ENCODE measurements at places on chromosomes 7 and 10.

- DNase-seq, result no peak
These were observed 148.4 kb upstream of the KAT6B start for GRCh38 chr10:74677951-74678350.

- no peak for DNase-seq
These were observed 118.9 kb downstream of the AMPH start for GRCh38 chr7:38512291-38512690.

DNA sequence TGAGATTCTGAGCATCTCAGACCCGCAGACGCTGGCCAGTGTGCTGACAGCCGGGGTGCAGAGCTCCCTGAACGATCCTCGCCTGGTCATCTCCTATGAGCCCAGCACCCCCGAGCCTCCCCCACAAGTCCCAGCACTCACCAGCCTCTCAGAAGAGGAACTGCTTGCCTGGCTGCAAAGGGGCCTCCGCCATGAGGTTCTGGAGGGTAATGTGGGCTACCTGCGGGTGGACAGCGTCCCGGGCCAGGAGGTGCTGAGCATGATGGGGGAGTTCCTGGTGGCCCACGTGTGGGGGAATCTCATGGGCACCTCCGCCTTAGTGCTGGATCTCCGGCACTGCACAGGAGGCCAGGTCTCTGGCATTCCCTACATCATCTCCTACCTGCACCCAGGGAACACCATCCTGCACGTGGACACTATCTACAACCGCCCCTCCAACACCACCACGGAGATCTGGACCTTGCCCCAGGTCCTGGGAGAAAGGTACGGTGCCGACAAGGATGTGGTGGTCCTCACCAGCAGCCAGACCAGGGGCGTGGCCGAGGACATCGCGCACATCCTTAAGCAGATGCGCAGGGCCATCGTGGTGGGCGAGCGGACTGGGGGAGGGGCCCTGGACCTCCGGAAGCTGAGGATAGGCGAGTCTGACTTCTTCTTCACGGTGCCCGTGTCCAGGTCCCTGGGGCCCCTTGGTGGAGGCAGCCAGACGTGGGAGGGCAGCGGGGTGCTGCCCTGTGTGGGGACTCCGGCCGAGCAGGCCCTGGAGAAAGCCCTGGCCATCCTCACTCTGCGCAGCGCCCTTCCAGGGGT, 703 bp downstream of the RBP3 start:
- DNase-seq, result no peak

- DNase-seq, result no peak
These were observed 138.1 kb downstream of the RELN start for GRCh38 chr7:103851357-103851756.

- DNase-seq, result no peak
These were observed 35.3 kb upstream of the DUSP5 start for GRCh38 chr10:110462166-110463095.

DNA sequence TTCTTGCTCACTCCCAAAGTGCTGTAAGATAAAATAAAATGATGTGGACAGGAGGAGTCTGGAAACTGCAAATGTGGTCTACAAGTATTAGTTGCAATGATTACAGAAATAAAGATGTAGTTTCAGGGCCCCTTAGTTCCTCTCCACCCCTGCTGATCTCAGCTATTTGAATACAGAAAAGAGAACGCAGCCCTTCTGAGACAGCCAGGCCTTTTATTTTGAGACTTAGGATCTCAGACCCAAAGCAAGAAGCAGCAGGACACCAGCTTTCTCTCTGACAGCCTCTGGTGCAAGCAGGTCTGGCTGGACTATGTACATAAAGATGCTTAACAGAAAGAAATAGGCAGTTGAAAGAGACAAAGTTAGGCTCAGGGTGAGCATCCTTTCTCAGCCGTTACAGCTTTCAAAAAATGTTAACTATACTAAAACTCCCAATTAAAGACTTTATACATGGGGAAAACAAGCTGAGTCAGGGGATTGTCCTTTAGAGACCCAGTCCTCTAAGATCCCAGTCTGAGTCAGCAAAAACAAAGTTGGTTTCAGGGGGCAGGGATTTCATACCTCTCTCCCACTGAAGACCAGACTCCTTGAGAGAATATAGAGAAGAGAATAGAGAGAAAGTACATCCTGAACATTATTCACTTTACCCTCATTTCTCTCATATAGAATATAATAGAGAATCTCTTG, 220.4 kb downstream of the TMEM178B start:
- no peak for DNase-seq

DNA sequence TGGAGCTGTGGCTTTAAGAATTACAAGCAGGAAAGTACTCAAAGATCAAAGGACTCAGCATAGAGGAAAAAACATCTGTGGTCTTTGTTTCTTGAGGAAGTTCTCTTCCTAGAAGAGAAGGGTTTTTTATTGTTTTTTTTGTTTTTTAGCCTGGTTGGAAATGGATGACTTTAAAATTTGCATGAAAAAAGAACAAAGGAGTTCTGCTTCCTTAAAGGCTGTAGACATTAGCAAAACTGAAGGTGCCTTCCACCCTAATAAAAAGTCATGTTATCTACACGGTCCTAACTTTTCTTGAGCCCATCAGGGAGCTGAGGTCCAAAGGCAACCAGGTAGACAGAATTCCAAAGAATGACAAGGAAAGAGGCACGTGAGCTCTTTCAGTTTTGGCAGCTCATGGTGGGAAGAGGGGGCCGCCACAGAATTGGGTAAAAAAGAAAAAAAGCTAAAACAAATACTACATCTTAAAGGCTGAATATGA, 356.6 kb downstream of the SH2D4B start:
- DNase-seq, result no peak

GRCh38 chr7:142556740-142557139, 192.5 kb upstream of the PRSS1 start:
- no peak for DNase-seq

- no peak for DNase-seq
These were observed 13.4 kb downstream of the ANKRD16 start for GRCh38 chr10:5876181-5876768.

GRCh38 chr10:132054564-132054963, 11.2 kb upstream of the JAKMIP3 start:
- no peak for DNase-seq

GRCh38 chr7:11252705-11253272, 279.1 kb downstream of the PHF14 start:
- DNase-seq, result no peak

DNA sequence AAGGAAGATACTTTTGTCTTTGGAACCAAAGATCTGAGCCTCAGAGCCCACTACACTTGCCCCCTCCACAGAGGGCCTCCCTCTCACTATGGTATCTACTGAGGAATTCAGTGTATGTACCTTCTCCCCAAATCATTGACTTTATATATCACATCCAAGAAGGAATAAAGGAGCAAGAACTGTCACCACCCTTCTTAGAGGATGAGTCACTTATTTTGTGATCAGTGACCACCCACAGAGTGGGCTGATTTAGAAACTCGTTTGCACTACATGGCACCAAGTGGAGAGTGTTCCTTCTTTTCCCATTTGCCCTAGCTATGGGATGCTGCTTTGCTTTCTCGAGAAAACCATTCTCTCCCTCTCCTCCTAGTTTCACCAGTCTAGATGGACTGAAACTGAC, 5.7 kb downstream of the TMEM243 start:
- DNase-seq, result no peak

- DNase-seq, result no peak
These were observed 25.9 kb downstream of the VAX1 start for GRCh38 chr10:117112220-117112619.

DNA sequence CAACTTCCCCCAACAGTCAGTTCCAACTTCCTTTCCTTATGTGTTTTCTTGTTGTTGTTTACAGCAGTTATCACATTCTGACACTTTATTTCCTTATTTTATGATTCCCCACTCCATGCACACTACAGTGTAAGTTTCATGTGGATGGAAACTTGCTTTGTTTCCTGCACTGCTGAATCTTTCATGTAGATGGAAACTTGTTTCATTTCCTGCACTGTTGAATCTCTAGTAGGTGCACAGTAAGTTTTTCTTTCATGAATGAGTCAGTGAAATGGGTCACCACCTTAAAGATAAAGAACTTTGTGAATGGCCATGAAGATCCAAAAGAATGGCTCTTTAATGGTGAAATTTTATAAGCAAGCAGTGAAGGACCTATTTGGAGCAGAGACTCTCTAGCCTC, 61.4 kb downstream of the SHOC2 start:
- no peak for DNase-seq

DNA sequence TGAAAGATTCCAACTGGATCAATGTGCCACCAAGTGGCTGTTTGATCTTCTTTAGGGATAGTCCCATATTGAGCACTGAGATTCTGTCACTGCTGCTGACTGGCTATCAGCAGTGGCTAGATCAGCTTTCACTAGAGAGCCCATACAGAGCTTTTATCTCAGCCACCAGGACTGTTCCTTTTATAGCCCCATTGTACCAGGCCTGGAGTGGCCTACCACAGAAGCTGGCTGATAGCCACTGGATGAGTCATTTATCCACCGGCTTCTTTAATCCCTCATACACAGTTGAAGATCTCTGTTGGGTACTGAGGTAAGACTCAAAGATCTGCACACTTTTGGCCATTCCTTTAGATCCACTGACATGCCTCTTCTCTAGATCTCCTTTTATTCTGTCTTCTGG, 1101.1 kb downstream of the SORCS3 start:
- DNase-seq, result no peak
